Activated naive CD4-positive, alpha-beta T cell treated with anti-CD3 and anti-CD28 coated beads, Interleukin-2, amount 50 U/mL, for 16 hours (primary cell): ENCODE measurements at places on chromosomes 1 and 21.
A peak's percentile ranks its signal among the peaks of the same experiment; 100 is the strongest.

GRCh38 chr1:86153836-86154235 lies 2.7 kb downstream of the COL24A1 start:
- DNase-seq = no peak

GRCh38 chr1:178939338-178940067 lies 68.6 kb upstream of the ANGPTL1 start:
- DNase-seq = no peak

DNA sequence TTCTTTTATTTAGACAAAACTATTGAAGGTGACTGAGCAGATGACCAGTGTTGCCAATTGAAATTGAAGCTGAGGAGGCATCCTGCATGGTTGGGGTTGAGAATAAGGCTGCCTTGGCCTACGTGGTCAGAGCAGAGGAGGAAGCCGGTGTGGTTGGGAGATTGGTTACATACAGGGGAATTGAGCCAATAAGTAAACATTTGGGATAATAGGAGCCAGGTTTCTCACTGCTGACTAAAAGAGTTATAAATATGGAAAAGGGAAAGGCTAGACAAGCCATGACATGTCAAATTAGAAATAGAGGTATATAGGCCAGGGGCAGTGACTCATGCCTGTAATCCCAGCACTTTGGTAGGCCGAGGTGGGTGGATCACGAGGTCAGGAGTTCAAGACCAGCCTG lies 15.8 kb downstream of the SNX7 start:
- no peak for DNase-seq

DNA sequence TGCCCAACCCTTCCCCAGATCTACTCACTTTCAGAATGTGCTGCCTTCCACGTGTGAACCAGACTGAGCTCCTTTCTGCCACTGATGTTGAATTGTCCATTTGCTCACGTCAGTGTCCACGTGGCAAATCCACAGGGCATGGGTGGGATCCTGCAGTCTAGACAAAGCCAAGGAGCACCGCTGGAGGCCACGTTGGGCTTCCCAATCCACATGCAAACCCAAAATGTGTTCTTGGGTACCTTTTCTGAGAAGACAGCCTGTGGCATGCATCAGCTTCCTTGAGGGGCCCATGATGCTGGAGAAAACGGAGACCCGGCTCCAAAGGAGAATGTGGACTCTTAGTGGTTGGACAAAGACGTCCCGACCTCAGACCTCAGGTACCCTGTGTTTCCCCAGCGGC lies 87.6 kb downstream of the PDE9A start:
- DNase-seq = no peak

DNA sequence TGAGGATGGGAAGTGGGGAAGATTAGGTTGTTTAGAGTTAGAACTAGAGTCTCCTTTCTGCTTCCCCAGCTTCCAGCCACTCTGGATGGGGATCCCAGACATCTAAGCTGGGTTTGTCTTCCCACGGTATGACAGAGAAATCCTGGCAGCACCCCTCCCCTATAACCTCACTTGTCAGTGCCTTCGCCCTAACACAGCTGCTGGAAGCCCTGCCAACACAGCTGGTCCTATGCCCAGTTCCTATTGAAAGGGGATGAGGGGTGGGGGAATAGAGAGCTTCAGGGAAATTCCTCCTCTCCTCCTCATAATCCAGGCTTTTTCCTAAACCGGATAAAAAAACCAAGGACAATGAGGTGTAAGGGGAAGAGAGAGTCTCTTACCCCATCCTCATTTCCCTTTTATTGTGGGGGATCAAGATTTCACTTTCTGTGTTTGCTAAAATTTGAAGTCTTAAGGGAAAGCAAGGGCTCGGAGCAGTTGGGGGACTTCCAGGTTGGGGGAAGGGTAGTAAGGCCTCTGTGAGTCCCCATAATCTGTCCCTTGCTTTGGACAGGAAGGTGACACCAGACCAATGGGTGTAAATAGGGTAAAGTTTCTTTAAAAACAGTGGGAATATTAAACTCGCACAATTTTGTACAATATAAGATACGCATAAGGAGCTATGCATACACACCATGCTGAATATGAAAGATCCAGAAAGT lies 590 bp downstream of the TMOD4 start:
- DNase-seq = no peak

- peak; percentile 74 for DNase-seq
These were observed 23.3 kb downstream of the CELA3A start for GRCh38 chr1:22024485-22025367.

GRCh38 chr1:20185834-20186782 lies at the start of the genes PLA2G2C and UBXN10:
Gene PLA2G2C (minus strand): TSS chr1:20186518. CDS start chr1:20177363, 9,155 bp downstream.
Gene UBXN10 (plus strand): TSS chr1:20186096. CDS start chr1:20190562, 4,466 bp downstream.
- DNase-seq = peak; percentile 75

DNA sequence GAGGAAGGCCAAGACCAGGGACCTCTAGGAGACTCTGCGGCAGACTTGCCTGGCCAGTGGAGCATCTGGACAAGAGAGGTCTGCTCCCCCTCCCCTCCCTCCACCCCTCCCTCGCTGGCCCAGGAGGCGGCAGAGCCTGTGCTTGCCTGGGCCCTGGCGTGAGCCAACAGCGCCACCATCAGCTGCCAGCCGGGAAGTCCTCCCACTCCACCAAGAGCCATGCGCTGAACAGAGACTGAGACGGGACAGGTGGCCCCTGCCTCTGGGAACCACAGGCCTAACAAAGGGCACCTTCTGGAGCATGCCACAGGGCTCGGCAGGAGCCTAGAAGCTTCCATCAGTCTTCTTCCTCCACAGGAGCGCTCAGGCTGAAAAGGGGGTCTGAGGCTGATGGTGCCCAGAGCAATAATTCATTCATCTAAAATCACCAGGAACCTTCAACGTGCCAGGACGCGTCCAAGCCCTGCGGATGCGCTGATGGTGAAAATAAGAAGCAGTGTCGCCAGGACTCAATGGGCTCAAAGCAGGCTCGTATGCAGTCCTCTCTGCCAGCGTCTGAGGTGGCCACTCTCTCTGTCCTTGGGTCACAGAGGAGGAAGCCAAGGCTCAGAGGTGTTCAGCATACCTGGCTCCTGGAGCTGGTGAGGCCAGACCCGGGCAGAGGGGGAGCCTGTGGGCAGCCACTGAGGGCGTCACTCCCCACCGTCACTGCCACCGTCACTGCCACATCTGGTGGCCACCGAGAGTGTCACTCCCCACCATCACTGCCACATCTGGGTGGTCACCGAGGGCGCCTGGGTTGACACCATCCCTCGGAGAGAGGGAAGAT lies 161.2 kb downstream of the NPHP4 start:
- DNase-seq = no peak

DNA sequence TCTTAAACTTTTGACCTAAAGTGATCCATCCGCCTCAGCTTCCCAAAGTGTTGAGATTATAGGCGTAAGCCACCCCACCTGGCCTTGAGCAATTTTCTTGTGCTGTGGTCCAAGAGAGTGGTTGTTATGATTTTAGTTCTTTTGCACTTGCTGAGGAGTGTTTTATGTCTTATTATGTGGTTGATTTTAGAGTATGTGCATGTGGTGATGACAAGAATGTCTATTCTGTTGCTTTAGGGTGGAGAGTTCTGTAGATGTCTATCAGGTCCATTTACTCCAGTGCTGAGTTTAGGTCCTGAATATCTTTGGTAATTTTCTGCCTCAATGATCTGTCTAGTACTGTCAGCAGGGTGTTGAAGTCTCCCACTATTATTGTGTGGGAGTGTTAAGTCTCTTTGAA lies 11.2 kb upstream of the S100B start:
- no peak for DNase-seq

DNA sequence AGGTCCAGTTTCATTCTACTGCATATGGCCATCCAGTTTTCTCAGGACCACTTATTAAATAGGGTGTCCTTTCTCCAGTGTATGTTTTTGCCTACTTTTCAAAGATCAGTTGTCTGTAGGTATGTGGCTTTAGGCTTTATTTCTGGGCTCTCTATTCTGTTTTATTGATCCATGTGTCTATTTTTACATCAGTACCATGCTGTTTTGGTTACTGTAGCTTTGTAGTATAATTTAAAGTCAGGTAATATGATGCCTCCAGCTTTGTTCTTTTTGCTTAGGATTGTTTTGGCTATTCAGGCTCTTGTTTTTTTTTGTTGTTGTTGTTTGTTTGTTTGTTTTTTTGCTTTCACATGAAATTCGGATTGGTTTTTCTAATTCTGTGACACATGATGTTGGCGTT lies 124.4 kb upstream of the SLC35F3 start:
- DNase-seq = no peak

DNA sequence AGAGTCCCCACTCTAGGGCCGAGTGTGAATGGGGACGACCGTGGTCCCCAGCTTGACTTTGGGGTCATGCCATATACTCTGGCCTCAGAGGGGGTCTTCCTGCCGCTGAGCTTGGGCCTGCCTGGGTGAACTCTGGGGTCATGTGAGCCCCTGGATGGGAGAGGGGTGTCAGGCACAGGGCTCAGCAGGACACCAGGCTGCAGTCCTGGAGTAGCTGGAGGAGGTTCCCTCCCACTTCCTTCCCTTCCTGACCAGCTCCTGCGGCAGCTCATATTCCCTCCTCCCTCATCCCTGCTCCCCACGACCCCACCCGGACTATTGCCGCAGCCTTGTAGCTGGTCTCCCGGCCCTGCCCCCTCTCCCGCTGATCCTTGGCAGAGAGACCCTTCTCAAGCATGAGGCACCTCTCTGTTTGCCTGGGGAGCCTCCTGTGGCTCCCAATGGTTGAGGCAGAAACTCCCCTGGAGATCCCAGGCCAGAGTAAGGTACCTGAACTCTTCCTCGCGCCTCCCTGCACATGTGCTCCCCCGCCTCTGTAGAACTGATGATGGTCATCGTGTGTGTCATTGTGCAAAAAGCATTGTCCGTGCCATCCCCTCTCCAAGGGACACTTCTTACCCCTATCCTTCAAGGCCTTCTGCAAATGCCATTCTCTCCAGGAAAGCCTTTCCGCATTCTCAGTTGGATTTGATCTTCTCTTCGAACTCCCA lies 1.8 kb downstream of the TNFRSF1B start:
- no peak for DNase-seq

- no peak for DNase-seq
These were observed 116.8 kb downstream of the ATP6V1G3 start for GRCh38 chr1:198423673-198424072.

GRCh38 chr1:195973311-195973904 lies 634.8 kb downstream of the KCNT2 start:
- no peak for DNase-seq

- DNase-seq = no peak
These were observed 1.3 kb downstream of the C8B start for GRCh38 chr1:56964349-56965017.

- DNase-seq = no peak
These were observed 4.4 kb downstream of the TFF2 start for GRCh38 chr21:42346441-42346840.

DNA sequence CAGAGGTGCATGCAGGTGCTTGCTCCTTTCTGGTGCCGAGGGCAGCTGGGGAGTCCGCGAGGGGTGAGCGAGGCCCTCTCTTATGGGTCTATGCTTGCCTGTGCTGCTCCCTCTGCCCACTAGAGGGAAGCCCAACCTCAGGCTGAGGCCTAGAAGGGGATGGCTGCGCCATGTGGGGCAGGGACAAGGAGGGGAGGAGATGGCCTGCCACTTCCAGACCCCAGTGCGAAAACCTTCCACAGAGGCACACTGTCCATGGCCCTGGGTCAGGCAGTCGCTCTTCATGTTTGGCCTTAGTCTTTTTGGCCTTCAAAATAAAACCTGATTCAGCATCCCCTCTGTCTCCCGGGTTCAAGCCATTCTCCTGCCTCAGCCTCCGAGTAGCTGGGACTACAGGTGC lies 14.0 kb downstream of the RHBG start:
- peak; percentile 65 for DNase-seq

GRCh38 chr1:46133181-46133658 lies 791 bp upstream of the PIK3R3 start:
- no peak for DNase-seq

DNA sequence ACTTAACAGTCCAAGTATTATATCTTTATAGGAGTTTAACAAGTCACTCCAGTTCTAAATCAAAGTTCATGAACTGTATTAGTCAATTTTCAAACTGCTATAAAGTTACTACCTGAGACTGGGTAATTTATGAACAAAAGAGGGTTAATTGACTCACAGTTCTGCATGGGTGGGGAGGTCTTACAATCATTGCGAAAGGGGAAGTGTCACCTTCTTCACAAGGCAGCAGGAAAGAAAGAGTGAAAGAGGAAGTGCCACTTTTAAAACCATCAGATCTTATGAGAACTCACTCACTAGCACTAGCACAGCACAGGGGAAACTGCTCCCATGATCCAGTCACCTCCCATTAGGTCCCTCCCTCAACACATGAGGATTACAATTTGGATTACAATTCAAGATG lies 70.0 kb downstream of the CLCA4 start:
- DNase-seq = no peak

DNA sequence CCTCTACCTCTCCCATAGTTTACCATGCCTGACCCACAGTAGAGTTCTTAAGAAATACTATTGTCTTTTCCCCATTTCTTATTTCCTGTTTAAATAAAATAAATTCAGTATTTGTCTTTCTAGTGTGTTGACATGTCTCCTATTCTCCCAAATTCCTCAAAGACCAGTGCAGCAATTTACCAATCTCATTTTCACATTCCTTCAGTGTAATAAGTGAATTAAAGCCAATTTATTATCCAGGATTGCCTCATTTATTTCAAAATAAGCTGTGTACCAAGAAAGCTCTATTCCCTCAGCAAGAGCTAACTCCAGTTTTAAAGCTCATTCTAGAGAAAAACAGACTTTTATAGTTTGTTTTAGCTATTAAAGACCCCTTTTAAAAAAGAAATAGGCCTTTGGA lies 49.9 kb downstream of the DISC1 start:
- no peak for DNase-seq

DNA sequence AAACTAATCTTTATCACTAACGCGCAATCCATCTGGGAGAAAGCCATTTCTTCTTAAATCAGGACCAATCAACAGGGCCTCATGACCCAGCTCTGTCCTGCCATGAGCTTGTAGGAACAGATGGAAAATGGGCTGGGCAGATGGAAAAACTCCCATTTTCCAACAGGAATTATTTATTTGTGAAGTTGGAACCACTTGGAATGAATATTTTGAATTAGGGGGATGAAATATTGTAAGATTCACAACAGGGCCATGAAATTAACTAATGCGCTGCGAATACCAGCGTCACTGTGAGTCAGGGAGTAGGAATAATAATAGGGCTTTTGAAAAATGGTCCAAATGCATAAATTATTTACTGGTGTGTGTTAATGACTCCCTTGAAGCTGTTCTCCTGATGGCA lies 53.1 kb upstream of the CYP2J2 start:
- no peak for DNase-seq

GRCh38 chr1:116489231-116489697 lies 81.6 kb downstream of the CD58 start:
- no peak for DNase-seq

DNA sequence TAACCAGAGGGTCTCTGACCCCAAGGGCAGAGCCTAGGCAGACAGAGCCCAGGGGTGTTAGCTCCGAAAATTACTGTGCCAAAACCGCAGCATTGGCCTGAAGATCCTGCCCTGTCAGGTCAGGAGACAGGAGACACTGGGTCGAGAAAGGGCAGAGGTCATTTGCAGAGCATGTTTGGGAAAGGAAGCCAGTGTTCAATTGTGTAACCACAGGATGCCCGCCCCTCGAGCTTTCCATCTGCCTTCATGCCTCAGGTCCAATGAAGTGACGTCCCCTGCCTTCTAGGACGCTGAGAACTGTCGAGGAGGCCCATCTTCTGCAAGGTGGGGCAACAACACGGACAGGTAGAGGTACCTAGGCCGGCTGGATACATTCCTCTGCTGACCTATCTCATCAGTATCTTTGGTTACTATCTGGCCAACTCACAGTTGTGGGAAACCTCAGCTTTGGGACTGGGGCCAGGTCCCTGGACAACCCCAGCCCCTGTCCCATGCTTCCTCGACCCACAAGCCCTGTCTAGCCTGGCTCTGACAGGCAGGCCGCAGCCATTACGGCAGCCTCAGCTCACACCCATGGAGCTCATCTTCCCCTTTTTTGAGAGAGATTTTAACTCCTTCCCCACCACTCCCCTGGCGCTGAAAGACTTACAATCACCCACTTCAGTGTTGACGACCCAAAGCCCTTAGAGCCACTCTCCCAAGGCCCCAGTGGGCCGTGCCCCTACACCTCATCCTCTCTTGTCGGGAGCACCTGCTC lies 1.3 kb downstream of the ARL8A start:
- DNase-seq = no peak
